HS-5 (cell line): ENCODE measurements at places on chromosomes 3 and 15.

DNA sequence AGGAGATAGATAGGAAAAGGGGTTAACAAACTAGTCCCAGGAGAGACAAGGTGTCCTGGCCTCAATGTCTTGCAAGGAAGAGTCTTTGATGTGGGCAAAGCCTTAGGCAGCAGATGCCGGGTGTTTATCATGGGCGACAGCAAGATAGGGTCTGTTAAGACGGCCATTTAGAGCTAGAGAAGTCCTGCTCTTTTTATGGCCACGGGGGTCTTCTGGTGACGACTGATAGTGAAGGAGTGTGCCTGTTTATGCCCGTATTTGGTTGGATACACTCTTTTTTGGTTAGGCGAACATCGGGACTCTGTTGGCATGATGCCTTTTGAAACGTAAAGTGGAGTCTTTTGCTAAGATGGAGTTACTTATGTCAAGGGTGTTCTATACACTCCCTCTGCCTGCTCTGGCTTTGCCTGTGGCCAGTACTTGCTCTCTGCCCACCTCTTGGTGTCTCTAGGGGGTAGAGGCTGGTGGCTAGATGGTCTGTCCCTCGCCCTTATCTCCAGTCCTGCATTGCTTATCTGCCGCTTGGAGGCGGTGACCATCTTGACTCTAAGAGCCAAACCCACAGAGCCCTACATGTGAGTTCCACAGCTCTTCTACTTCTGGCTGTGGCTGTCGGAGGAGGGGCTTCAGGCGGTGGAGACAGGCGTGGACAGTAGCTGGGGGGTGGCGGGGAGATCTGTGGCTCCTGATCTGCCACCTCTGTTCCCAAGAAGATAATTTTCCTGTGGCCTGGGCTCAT is 55.8 kb upstream of the ZBTB38 start:
- DNase-seq, result no peak

DNA sequence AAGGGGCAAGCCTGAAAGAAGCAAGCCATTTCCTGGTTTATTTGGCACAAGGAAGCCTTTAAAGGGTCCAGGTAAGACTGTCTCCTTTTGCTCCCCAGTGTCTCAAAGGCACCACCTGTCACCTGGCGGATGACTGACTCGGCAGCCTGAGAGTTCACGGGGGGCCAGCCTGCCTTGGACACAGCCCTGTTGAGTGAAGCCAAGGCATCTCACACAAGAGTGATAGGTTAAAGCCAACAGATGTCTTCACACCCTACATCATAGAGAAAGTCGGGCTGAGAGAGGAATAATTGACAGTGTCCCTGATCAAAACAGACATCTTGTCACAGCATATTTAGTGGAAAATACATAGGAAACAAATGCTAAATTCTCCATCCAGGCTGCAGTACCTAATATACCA is 28.2 kb upstream of the LIPC start:
- no peak for DNase-seq

DNA sequence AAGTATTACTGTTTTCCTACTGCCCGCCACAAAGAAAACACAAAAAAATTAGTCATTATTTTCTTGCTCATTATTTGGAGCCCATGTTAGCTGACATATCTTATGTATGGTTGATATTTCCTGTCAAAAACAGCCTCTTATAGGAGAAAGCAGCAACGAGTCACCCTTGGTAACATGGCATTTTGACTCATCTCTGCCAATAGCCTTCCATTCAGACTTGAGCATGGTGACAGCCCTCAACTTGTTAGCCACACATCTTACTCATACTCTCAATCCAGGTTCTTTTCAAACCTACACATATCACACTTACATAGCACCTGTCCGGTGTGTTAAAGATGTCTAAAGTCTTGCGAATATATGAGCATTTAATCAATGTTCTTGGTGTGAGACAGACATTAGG is 109.4 kb upstream of the SAMMSON start:
- DNase-seq, result peak; percentile 42

- DNase-seq, result no peak
Measured at GRCh38 chr3:1131166-1131565, 38.3 kb downstream of the CNTN6 start.

DNA sequence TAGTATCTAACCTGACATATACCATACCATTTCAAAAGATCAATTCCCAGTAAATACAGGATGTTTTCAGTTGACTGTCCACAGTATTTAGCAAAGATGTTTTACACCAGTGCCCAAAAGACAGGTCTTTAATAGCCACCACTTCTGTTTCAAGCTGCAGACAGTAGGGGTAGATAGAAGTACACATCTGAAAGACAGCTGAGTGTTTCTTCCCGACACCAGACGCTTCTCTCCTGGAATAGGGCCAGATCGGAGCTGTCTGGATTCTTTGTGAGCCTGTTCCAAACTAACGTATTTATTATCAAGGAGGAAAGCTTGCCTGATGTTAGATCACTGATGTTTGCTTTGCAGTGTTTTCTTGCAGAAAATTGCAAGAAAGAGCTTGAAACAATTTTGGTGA is 136.1 kb upstream of the RBMS3 start:
- no peak for DNase-seq

- peak; percentile 82 for DNase-seq
Measured at GRCh38 chr15:48149858-48150257, 28.2 kb downstream of the MYEF2 start.

DNA sequence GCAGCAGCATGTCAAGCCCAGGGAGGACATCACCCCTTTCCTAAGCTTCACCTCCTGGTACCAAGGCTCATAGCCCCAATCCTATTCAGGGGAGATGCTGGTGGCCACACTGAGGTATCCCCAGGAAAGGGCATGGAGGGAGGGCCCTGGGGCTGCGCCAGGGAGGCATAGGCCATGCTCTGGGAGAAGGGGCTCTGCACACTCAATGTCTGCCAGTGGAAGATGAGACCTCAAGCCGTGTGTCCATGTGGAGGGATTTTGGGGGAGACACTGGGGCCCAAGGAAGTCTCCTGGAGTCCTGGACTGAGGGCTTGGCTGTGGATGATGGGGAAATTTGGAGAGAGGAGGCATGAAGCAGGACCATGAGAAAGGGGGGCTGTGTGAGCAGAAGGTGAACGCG is 21.2 kb upstream of the PRR23E start:
- DNase-seq, result no peak

GRCh38 chr3:106119614-106120082 is 250.8 kb upstream of the CBLB start:
- no peak for DNase-seq

DNA sequence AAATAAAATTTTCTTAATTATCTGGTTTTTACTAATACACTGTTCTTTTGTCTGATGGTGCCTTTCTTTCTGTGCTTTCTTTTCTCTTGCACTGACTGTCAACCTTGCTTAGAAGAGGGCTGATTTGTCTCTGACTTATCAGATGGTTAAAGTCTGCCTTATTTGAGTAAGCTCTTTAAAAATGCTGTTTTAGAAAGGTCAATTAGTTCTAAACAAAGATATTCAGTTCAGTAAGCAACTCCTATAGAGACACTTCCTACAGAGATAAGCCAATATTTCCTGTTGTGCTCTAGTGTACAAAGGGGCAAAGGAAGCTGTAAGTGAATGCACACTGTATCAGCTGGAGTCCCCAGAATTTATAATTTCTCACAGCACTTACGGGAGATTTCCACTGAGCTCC is 153.4 kb upstream of the TSPAN3 start:
- no peak for DNase-seq

- DNase-seq, result no peak
Measured at GRCh38 chr3:170752571-170753155, 117.3 kb downstream of the RPL22L1 start.

DNA sequence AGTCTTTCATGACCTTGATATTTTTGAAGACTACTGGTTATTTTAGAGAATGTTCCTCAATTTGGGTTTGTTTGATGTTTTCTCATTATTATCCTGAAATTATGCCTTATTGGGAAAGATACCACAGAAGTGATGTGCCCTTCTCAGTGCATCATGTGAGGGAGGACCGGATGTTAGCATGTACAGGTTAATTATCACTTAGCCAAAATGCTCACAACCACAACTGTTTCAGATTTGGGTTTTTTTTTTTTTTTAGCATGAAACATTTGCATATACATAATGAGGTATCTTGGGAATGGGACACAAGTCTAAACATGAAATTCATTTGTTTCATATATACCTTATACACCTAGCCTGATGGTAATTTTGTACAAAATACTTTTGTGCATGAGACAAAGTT is 59.8 kb downstream of the PIK3R4 start:
- DNase-seq, result no peak

DNA sequence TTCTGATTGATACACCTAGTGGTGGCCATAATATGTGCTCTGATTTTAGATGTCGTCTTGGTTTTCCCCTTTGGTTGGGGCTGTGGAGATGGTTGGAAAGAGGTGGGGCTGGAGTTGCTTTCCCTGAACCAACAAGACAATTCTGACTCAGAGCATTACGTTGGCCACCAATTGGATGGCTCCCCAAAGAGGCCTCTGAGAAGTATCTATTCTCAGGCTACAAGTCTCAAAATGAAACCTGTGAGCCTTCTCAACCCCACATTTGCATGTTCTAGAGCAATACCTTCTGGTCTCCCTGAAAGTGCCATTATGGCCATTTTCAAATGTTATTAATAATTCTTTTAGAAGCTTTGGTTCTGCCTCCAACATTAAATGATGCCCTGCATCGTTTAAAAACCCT is 188.4 kb upstream of the WNT5A start:
- no peak for DNase-seq

DNA sequence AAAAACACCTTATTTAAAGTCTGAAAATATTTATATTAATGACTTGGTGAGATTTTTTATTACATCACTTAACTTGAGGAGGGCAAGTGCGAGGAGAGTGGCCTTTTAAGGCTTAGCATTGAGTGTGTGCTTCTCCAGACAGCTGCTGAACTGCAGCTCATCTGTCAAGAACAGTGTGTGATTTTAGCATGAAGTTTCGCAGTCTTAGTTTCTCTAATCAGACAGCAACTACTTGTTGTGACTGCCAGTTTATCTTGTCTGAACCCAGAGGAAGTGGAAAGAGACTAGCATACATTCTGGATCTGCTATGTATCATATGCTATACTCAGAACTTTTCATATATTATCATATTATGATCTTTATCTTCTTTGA is 291.7 kb upstream of the ROPN1 start:
- DNase-seq, result no peak

- no peak for DNase-seq
Measured at GRCh38 chr3:169641167-169641566, 22.3 kb downstream of the MECOM start.

DNA sequence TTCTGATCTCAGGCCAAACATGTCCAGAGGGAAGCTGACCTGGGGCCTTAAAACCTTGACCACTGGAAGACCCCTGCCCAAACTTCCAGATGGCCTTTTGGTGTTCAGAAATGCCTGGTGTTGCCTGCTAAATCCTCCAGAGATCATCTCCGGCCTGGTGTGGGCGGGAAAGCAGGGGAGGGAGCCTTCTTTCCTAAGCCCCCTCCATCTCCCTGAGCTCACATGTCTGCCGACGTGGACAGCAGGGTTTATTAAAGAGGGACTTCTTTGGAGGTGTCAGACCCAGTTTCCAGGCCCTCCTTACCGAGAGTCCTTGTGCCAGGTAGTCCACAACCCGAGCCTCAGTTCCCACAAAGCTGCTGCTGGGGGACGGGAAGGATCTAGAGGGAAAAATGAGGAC is 55.9 kb upstream of the SLC6A1 start:
- no peak for DNase-seq

DNA sequence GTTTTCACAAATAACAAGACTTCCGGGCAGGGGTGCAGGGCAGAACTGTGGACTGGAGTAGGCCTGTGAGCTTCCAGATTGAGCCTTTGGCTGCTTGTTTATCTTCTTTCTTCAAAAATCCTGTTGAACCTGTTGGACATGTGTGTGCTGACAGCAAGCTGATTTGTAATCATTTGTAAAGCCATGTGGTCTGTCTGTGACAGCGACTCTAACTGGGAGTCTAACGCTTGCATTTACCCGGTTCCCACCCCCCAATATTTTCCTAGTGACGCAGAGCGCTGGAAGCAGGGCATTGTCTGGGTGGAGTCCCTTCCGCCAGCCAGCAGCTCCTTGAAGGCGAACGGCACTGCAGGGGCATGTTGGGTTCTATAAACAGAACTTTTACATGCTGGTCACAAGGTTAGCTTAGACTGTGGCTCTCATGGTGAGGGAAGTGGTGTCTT is 85.7 kb upstream of the MYZAP start:
- no peak for DNase-seq

DNA sequence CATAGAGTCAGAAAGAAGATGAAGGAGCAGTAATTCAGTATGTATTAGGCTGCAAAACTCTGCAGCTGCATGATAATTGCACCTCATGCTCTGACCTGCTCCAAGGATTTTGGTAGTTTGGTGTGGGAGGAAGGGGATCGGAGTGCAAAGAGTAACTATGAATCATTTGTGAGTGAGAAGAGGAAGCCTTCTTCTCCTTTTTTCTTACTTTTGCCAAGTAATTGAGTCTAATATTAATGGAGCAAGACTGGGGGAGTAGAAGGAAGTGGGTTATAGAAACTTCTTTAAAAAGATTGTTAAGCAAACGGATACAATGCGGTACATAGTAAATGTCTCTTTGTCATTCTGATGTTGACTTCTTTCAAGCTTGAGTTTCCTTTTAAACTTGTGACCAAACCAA is 276.5 kb downstream of the EDEM1 start:
- no peak for DNase-seq

GRCh38 chr3:84958495-84959469 is at the start of gene CADM2:
Gene CADM2 (plus strand): TSS chr3:84958989.
- peak; percentile 58 for DNase-seq

GRCh38 chr15:86002444-86002843 is 77.2 kb upstream of the AGBL1 start:
- no peak for DNase-seq

- no peak for DNase-seq
Measured at GRCh38 chr3:70982700-70983140, 600.8 kb downstream of the FOXP1 start.

DNA sequence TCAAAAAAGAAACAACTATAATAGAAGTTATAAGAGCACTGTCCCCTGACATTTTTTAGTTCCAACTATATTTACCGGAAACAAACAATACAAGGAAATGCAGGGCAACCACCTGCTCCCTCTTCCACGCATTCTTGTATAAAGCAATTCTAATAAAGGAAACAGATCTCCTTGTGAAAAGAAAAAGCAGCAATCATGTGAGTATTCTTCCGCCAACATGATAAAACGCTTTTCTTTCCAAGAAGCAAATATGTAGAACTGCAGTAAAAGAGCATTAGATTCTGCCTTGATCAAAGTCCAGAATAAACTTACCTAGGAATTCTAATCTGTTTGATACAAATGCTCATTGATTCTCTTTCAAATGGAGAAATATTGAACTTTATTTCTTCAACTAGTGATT is 230.3 kb downstream of the CNTN3 start:
- DNase-seq, result no peak

DNA sequence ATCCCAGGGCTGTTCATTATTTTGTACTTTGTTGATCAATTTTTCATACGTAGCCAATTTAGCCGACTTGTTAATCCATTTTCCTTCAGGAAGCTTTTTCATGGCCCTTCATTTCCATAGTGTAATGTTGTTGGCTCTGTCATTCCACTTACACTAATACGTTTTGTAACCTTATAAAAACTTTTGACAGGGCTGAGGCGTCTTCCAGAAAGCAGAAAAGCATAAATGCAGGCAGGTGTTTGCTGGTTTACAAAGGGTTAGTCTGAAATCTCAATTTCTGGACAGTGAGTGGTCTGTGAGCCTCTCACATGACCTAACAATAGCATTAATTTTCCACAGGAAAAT is 444.0 kb downstream of the OTOL1 start:
- no peak for DNase-seq
